ENCODE measurements at places on chromosomes 1 and 21. TPM values are rescaled to one million over a fixed set of nuclear protein-coding genes. Genes with fewer than 3 reads are reported as not detected.
A peak's percentile ranks its signal among the peaks of the same experiment; 100 is the strongest.

GRCh38 chr1:27321813-27322568, at the start of gene TMEM222:
Gene TMEM222, plus strand, starts transcription at chr1:27322163. Its CDS starts 35 bp downstream, at chr1:27322198.
- peaks cover 4% of the 10 kb centered on the region for H3K27me3 ChIP-seq
- no peaks in the 10 kb centered on the region for H3K36me3 ChIP-seq
- H3K4me3 ChIP-seq, result peak within 1 kb of the TSS; percentile 63
- DNase-seq, result peak; percentile 100
- peak within 1 kb of the TSS; percentile 95 for H3K27ac ChIP-seq
- H3K4me1 ChIP-seq, result peaks cover 31% of the 10 kb centered on the region

DNA sequence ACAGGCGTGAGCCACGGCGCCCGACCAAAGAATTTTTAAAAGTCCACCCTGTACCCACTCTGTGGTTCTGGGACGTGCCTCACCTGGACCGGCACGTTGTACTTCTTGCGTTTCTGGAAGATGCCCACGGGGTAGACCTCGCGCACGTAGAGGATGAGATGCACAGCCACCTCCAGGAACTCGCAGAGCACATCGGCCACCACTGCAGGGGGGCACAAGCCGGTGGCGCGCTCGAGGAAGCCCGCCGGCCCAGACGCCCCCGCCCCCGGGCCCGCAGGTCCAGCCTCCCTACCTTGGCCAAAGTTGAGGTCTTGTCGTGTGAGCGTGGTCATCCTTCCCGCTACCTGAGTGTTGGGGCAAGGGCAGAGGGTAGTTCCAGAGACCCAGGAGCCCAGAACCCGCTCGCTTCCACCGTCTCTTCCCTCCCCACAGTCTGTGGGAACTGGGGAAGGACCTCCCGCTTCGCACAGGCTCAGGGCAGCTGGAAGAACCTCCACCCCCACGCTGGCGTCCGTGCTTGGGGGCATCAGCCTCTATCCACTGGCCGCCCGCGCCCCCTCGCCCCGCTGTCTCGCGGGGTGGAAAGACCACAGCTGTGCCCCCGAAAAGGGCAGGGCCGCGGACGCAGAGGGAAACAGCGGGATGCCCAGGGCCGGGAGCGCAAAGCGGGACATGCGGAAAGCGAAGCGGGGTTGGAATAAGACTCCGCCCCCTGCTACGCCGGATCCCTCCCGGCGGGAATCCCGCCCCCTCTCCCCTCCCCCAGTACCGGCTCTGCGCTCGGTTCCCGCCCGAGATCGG, 478 bp downstream of the MAD2L2 start:
- H3K4me3 ChIP-seq, result peak overlapping the region; percentile 33
- peak overlapping the region; percentile 84 for H3K27ac ChIP-seq
- peaks cover 16% of the 10 kb centered on the region for H3K36me3 ChIP-seq
- no peaks in the 10 kb centered on the region for H3K27me3 ChIP-seq

- H3K27me3 ChIP-seq, result no peaks in the 10 kb centered on the region
- no peak overlapping the region for H3K27ac ChIP-seq
- H3K4me3 ChIP-seq, result no peak overlapping the region
- H3K4me1 ChIP-seq, result peaks cover 26% of the 10 kb centered on the region
These were observed 74.1 kb upstream of the JUN start for GRCh38 chr1:58857680-58858673.

DNA sequence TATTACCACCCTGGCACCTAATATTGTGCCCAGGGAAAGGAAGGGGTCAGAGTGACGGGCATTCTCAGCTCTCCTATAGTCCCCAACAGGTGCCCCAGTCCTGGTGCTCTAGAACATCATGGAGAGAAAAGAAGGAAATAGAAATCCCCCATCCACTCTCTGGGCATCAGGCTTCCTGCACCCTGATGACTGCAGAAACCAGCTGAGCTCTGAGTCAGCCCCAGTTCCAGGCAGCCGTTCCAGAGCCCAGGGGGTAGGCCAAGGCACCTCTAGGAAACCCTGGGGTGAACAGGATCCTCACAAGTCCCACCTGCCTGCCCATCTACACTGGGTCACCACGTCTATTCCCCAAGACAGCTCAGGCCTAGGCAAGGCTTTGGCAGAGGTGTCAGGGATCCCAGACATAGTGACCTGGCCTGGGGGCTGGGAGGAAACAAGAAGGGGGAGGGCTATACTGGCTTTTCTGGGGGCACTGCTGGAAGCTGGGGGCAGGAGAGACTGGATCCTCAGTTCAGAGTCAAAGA, 709 bp downstream of the NECTIN4 start:
- H3K27ac ChIP-seq, result peak overlapping the region; percentile 55
- no peaks in the 10 kb centered on the region for H3K27me3 ChIP-seq
- no peaks in the 10 kb centered on the region for H3K36me3 ChIP-seq
- no peak for DNase-seq
- peaks cover 42% of the 10 kb centered on the region for H3K4me1 ChIP-seq

Gene NUDT4B
- total RNA-seq, result not detected

Gene BEND5
- not detected for total RNA-seq

DNA sequence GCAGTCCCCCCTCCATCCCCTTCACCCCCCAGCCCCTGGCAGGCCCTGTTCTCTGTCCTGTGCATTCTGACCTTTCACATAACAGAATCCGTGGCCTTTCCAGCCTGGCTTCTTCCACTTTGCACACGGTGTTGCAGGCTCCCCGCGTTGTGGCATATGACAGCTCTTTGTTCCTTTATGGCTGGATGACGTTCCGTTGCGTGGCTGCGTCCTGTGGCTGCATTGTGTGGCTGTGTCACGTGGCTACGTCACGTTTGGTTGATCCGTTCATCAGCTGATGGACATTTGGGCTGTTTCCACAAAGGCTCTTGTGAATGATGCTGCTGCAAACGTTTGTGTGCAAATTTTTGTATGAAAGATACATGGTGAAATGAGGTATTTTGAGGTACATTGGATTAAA, 53.3 kb downstream of the PDE9A start:
- no peak for DNase-seq
- H3K36me3 ChIP-seq, result no peaks in the 10 kb centered on the region
- no peaks in the 10 kb centered on the region for H3K4me1 ChIP-seq
- no peak overlapping the region for H3K4me3 ChIP-seq

DNA sequence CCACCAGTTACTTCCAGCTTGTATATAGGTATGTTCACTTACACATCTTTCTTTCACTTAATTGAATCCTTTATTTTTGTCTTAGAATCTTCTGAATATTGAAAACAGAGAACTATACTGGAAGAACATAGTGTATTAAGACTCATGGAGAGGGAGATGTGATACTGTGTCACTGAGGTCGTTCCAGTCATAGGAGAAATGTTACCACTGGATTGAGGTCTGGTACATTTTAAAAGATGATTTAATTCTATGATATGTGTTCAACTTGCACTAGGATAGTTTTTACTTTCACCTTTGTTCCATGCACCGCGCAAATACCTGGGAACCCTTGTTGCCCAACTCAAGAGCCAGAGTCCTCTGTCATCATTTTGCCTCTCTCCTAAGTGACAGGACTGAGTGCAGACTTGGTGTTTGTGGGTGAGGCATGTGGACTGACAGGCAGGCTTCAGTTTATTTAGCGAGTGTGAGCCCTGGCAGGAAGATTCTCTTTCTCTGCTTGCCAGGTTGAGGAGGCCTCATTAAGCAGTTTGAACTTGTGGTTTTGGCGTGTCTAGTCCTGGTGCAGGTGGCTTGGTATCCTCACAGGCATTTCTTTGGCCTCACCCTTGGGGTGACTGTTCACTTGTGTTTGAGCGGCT, 63.7 kb downstream of the DYRK1A start:
- H3K27me3 ChIP-seq, result no peaks in the 10 kb centered on the region
- H3K27ac ChIP-seq, result no peak overlapping the region
- H3K4me1 ChIP-seq, result peaks cover 14% of the 10 kb centered on the region
- H3K36me3 ChIP-seq, result no peaks in the 10 kb centered on the region
- no peak for DNase-seq

DNA sequence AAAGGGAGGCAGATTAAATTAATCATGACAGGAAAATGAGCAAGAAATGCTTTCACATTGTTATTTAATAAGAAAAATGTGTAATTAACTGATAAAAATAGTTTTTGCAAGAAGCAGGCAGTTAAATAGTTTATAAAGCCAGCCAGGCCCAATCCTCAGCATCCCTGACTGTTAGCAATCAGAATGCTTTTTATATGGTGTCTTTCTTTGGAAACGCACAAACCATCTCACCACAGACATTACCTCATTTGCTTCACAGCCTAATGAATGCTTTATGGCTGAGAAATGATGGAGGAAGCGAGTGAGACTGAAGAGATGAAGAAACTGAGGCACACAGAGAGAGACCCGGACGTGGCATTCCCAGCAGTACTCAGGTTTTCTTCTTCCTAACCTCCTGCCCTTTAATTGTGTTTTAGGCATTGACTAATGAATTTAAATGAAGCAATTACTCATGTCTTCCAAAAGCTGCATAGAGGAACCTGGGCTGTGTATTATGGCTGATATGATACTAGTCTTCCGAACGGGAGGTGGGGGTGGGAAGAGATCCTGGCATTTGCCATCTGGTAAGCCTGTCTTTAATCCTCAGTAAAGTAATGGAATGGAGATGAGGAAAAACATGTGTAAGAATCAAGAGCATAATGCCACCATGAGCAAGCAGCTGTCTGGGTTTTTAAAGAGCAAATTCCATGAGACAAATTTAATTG, 116.1 kb upstream of the LMO4 start:
- no peak for DNase-seq
- H3K27me3 ChIP-seq, result no peaks in the 10 kb centered on the region
- H3K27ac ChIP-seq, result no peak overlapping the region
- no peak overlapping the region for H3K4me3 ChIP-seq

- DNase-seq, result no peak
- no peak overlapping the region for H3K4me3 ChIP-seq
- H3K27ac ChIP-seq, result no peak overlapping the region
- H3K4me1 ChIP-seq, result no peaks in the 10 kb centered on the region
These were observed 524.4 kb downstream of the DPYD start for GRCh38 chr1:97396463-97396862.

Gene GALE
- 57.8 TPM for total RNA-seq

GRCh38 chr1:162772571-162773154, 17.8 kb upstream of the HSD17B7 start:
- H3K36me3 ChIP-seq, result no peaks in the 10 kb centered on the region
- H3K27ac ChIP-seq, result no peak overlapping the region
- H3K4me3 ChIP-seq, result no peak overlapping the region

Gene HORMAD1
- total RNA-seq, result not detected

Gene RBM11
- total RNA-seq, result 1.7 TPM

- H3K27ac ChIP-seq, result no peak overlapping the region
- no peaks in the 10 kb centered on the region for H3K4me1 ChIP-seq
- no peak overlapping the region for H3K4me3 ChIP-seq
- H3K27me3 ChIP-seq, result no peaks in the 10 kb centered on the region
- H3K36me3 ChIP-seq, result peaks cover 84% of the 10 kb centered on the region
- no peak for DNase-seq
These were observed 33.9 kb downstream of the PCNT start for GRCh38 chr21:46357684-46358425.

Gene CD5L
- total RNA-seq, result 4.6 TPM

GRCh38 chr1:242059976-242060375, 61.1 kb upstream of the MAP1LC3C start:
- DNase-seq, result no peak
- no peaks in the 10 kb centered on the region for H3K36me3 ChIP-seq
- H3K4me1 ChIP-seq, result no peaks in the 10 kb centered on the region
- no peak overlapping the region for H3K27ac ChIP-seq

DNA sequence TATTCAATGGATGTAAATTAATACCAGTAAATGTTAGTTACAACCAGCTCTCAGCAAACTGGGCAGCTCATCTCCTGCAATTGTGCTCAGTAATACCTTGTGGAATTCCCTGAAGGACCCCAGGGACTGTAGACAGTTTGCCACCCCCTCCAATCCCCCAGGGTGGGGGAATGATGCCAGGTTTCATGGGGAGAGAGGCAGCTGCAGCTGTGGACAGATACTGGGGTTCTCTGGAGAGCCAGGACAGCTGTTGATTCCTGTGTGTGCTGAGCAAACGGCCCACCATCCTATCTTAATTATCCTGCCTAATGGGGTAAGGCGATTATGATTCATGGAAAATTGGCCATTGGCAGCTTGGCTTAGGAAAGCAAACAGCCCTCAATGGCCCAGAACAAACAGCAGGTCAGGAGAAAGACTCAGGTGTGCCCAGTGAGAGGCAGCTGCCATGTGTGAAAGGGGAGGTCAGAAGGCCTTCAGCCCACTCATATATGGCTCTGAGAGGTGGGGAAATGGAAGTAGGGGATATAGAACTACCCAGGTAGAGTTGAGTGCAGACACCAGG, 148.9 kb upstream of the CTTNBP2NL start:
- H3K36me3 ChIP-seq, result no peaks in the 10 kb centered on the region
- no peak for DNase-seq

GRCh38 chr1:230785636-230786384, 38.6 kb downstream of the CAPN9 start:
- no peaks in the 10 kb centered on the region for H3K36me3 ChIP-seq
- H3K27ac ChIP-seq, result no peak overlapping the region
- H3K4me1 ChIP-seq, result no peaks in the 10 kb centered on the region

GRCh38 chr1:209526137-209526536, 57.4 kb upstream of the CAMK1G start:
- H3K4me3 ChIP-seq, result no peak overlapping the region
- H3K4me1 ChIP-seq, result no peaks in the 10 kb centered on the region
- no peaks in the 10 kb centered on the region for H3K36me3 ChIP-seq
- DNase-seq, result no peak
- H3K27ac ChIP-seq, result no peak overlapping the region
- no peaks in the 10 kb centered on the region for H3K27me3 ChIP-seq

DNA sequence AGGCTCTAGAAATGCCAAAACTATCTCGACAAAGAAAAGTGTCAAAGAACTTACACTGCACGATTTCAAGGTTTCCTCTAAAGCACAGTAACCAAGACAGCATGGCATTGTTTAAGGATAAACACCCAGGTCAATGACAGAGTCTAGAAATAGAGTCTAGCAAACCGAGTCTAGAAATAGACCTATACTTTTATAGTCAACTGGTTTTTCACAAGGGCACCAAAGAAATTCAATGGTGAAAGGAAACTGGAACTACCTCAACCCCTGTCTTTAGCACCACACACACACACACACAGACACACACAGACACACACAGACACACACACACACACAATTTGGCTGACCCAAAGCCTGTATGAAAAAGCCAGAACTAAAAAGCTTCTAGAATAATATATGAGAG, 67.1 kb upstream of the PGBD5 start:
- no peak overlapping the region for H3K4me3 ChIP-seq
- H3K27me3 ChIP-seq, result no peaks in the 10 kb centered on the region

GRCh38 chr21:17451364-17451891, 61.4 kb upstream of the CXADR start:
- no peaks in the 10 kb centered on the region for H3K27me3 ChIP-seq
- no peak overlapping the region for H3K4me3 ChIP-seq
- no peak overlapping the region for H3K27ac ChIP-seq
- no peak for DNase-seq

- no peak overlapping the region for H3K27ac ChIP-seq
- H3K4me3 ChIP-seq, result no peak overlapping the region
- DNase-seq, result no peak
- H3K36me3 ChIP-seq, result no peaks in the 10 kb centered on the region
- H3K4me1 ChIP-seq, result no peaks in the 10 kb centered on the region
These were observed 187.8 kb upstream of the HP1BP3 start for GRCh38 chr1:20974951-20975350.
